SHP77 treated with DMSO at 0.1 percent for 48 hours (cell line): ENCODE measurements at places on chromosomes 11 and 22.

GRCh38 chr22:46178755-46179505, 28.6 kb downstream of the PPARA start:
- no peak for DNase-seq

DNA sequence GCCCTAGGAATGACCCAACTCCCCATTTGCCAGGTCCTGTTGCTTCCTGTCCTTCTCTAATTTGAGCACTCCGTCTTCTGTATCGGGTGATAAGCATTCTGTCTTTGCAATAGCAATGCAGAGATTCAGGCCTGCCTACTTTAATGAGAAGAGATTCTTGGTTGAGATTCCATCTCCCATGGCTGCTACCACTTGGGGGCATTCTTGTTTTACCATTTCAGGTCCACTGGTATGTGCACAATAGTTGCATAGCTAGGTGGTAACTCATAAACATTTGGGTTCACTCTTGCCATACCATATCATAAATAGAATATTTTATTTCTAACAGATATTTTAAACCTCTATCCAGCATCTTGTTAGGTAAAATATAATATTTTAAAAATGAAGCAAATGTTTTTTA, 34.4 kb upstream of the CALCB start:
- DNase-seq: no peak

GRCh38 chr22:39943337-39943736, 16.9 kb upstream of the TMA7B start:
- DNase-seq: peak; percentile 39

DNA sequence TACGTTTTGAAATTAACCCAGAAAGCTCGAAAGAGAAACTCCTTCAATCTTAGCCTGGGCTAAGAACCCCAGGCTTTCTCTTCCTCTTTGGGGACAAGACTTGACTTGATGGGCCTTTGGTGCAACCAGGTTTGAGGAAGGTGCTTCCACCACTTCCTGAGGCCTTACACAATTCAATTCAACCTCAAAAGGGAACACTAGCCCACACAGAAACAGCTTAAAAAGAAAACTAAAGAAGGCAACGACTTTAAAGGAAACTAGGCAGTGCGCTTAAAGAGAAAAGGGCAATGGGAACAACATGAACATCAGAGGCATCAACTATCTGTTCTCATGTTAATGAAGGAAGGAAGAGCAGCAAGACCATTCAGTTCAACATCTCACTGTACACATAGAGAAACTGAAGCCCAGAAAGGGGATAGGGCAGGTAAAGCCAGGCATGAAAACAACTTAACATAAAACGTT, 24.8 kb downstream of the PAK1 start:
- no peak for DNase-seq

DNA sequence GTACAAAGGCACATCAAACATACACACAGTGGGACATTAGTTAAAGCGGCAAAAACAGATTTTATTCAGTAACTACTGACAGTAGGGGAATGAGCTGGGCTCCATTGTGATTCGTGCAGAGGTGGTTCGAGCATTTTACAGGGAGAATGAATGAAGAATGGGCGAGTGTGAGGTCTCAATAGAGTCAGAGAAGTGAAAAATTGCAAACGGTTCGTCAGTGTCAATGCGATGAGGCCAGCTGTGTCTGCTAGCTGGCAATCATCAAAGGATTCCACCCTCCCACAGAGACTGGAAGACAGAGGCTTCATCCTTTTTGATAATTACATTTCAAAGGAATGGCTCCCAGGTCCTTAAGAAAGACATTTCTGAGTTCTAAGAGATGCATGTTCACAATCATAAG, 17.4 kb downstream of the OR4D9 start:
- DNase-seq: no peak

DNA sequence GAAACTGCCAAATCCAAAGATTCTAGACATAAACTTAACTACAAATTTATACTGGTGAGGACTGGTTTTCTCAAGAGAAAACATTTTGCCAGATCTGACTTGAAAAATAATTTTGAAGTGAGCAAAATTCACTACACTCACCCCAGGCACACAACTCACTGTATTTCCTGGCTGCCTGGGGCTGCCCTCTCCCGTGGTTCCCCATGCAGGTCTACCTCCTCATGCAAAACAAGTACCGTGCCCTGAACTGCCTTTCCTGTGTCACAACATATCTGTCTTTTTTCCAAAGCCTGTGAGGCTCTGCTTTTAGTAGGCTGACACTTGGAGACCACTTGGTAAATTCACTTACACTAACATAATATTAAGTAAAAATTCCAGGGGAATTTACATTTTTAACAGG, 76.4 kb downstream of the LIF start:
- no peak for DNase-seq

DNA sequence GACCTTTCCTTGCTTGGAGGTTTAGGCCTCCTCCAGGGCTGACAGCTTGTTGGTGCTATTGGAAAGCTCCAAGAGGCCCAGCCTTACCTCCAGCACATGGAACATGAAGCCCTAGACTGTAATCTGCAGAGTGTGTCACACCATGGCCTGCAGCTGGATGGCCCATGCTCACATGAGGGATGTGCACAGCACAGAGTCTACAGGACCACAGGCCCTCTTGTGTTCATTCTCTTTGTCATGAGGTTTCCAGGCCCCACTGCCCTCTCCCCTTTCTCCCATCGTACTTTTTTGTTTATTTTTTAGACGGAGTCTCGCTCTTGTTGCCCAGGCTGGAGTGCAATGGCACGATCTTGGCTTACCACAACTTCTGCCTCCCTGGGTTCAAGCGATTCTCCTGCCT, 10.0 kb downstream of the FADS1 start:
- DNase-seq: no peak

- DNase-seq: no peak
Measured at GRCh38 chr11:26865703-26866102, 128.2 kb upstream of the FIBIN start.

GRCh38 chr22:19448076-19448607, 631 bp upstream of the C22orf39 start:
- no peak for DNase-seq

DNA sequence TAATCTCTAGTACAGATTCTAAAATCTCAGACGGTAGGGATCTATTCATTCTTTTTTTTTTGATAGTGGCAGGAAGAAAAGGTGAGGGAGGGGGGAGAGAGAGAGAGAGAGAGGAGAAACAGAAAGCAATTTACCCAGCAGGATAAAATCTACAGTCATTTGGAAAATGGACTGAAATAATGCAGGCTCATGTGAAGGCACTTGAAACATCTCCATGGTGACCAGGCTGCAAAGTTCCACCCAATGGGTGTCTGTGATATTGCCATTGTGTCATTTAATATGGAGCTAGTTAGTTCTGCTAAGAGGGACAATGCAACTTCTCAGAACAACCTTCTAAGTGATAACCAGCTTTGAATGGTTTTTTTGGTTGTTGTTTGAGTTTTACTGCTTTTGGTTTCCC, 165.2 kb upstream of the RAG2 start:
- DNase-seq: no peak

DNA sequence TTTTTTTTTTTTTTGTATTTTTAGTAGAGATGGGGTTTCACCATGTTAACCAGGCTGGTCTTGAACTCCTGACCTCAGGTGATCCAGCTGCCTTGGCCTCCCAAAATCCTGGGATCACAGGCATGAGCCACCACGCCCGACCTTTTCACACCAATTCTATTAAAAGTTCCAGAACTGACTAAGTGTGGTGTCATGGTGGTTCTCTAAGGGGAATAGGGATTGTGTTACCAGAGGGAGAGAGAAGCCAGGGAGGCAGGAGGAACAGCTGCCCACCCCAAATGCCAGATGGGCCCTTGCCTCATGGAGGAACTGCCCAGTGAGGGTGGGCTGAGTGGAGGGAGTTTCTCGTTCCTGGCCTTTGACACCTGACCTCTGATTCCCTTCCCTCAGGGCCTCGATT, 5.9 kb downstream of the RPS6KA4 start:
- DNase-seq: no peak
